ENCODE measurements at places on chromosomes 13 and 19.

GRCh38 chr13:73428137-73428536, 369.3 kb downstream of the KLF5 start:
- DNase-seq, result peak; percentile 69

DNA sequence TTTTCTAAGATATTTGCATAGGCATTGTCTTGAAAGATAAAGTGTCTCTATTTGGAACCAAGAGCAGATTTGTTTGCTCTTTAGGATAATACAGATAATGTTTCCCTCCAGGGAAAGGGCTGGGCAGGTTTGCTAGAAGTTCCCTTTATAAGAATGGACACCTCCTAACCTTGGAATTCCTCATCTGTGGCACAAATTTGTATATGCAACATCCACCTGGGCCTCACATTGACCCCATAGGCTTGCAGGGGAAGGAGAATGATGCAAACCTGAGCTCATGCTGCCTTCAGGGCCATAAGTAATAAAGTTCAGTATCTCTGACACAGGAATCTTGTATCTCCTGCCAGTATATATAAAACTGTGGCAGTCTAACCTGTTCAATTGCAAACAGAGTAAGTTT, 508.4 kb upstream of the MIR17HG start:
- peak; percentile 36 for DNase-seq

- no peak for DNase-seq
Observed at GRCh38 chr19:30785458-30786137, 413.4 kb downstream of the ZNF536 start.

- DNase-seq, result no peak
Observed at GRCh38 chr13:77733674-77734073, 36.2 kb downstream of the SLAIN1 start.

DNA sequence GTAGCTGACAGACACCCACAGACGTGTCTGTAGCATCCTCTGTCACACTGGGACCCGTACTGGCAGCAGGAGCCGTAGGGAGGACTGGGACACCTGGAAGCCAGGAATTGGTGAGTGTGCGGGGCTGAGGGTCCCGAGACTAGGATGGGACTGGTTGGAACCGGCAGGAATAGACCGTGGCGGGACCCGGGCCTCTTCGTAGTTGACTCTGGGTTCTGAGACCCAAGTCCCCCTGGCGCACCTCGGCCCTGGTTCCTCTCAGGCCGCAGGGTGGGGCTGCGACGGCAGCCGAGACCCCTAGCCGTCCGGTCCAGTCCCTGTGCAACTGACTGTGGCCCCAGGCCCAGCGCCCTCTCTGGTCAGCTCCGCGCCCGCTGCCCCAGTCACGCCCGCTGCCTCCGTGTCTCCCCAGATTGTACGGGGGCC, 64.7 kb downstream of the ZNF823 start:
- no peak for DNase-seq

DNA sequence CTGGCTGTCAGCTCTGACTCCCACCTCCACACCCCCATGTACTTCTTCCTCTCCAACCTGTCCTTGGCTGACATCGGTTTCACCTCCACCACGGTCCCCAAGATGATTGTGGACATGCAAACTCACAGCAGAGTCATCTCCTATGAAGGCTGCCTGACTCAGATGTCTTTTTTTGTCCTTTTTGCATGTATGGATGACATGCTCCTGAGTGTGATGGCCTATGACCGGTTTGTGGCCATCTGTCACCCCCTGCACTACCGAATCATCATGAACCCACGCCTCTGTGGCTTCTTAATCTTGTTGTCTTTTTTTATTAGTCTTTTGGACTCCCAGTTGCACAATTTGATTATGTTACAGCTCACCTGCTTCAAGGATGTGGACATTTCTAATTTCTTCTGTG, 506 bp downstream of the OR7E24 start:
- no peak for DNase-seq

GRCh38 chr13:19605161-19605955, 28.1 kb upstream of the MPHOSPH8 start:
- peak; percentile 55 for DNase-seq

- no peak for DNase-seq
Observed at GRCh38 chr13:78997902-78998629, 339.1 kb upstream of the OBI1 start.

DNA sequence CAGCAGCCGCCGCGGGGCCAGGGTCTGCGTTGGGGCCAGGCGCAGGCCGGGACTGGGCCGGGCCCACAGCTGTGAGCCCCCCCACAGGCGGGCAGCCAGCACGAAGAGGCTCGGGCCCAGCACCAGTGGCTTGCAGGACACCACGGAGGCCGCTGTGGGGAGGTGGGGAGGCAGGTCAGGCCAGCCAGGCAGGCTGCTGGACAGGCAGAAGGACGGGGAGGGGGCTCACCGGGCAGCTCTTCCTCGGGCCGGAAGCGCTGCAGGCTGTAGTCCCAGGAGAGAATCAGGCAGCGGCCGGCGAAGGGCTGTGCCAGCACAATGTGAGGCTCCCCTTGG, 8.3 kb downstream of the LGI4 start:
- no peak for DNase-seq

- DNase-seq, result no peak
Observed at GRCh38 chr19:18677156-18677555, 6.3 kb upstream of the CRTC1 start.

DNA sequence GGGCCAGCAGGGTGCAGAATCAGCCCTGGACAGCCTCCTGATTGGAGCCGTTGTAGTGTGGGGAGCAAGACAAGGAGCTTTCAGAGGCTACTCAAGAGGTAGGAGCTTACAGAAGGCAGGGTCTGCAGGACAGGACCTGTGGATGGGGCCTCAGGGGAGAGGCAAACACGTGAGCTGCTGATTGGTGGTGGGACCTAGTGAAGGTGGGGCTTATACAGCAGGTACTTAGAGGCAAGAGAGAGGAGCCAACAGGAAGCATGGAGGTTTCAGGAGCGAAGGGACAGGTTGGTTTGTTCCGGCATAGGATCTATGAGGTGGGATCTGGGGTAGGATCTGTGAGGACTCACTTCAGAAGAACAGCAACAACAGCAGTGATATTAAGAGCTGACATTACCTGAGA, 32.4 kb downstream of the ZSWIM4 start:
- no peak for DNase-seq

GRCh38 chr19:27974082-27974513, 1238.9 kb downstream of the UQCRFS1 start:
- no peak for DNase-seq

DNA sequence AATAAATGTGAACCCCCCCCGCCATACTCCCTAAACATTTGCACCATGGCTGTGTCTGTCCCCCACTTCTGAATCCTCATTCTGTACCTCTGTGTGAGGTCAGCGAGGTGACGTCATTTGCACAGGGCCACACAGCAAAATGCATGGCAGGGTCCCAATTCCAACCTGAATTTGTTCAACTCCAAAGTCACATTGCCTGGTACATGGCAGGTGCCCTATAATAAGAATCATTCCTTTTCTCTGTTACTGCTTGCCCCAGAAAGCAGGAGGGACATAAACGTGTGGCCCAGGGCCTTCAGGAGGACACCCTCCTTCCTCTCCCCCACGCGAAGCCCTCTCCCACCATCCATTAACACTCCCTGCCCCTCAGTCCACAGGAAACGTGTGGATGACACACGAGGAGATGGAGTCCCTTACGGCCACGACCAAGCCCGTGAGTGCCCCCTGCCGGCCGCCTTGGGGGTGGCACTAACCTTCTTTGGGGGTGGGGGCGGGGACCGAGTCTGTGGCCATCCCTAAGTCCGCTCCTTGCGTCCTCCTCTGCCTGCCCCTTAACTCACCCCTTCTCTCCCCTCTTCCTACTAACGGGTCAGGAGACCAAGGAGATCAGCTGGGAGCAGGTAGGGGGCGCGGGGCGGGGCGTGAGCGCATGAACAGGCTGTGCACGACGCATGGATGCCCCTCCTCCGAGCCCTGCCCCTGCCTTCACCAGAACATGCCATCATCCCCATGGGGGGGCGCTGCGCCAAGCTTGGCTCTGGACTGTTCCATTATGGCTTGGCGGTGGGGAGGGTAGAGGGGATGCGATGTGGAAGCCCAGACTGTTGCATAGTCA, 9.4 kb downstream of the HRC start:
- DNase-seq, result peak; percentile 31

DNA sequence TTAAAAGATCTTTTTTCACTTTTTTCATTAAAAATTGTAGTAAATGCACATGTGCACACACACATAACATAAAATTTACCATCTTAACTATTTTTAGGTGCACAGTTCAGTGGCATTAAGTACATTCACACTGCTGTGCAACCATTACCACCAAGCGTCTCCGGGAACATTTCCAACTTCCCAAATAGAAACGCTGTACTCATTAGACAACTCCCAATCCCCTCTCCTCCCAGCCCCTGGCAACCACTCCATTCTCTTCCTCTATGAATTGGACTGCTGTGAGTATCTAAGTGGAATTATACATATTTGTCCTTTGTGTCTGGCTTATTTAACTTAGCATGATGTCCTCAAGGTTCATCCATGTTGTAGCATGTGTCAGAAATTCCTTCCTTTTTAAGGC, 11.6 kb downstream of the GJB2 start:
- no peak for DNase-seq

GRCh38 chr19:28602675-28603298, 610.2 kb downstream of the UQCRFS1 start:
- no peak for DNase-seq

DNA sequence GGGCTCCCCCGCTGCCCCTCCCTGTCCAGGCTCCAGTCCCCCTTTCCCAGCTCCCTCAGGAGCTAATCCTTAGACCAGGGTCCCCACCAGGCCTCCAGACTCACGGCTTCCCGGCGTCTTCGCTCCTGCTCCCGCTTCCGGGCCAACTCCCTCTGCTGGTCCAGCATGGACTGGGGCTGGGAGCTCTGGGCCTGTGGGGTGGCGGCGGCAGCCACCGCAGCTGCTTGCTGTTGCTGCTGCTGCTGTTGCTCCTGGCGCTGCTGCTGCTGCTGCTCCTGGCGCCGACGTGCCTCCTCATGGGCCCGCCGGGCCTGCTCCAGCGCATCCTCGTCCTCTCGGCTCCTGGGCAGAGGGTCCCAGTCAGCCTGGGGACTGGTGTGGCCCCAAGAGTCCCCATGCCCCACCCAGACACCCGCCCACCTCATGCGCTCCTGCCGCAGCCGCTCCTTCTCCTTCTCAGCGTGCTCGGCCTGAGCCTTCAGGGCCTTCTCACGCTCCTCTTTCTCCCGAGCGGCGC, 6.4 kb upstream of the EPHX3 start:
- DNase-seq, result no peak

GRCh38 chr19:37980419-37981170, 73.6 kb downstream of the SIPA1L3 start:
- DNase-seq, result no peak

GRCh38 chr13:41490371-41491015, 33.1 kb downstream of the RGCC start:
- no peak for DNase-seq

- no peak for DNase-seq
Observed at GRCh38 chr13:44045180-44045562, 165.5 kb downstream of the LACC1 start.

All from RWPE1 (cell line).